GM13976 (cell line): ENCODE measurements at places on chromosomes 6 and 20.

GRCh38 chr6:8335896-8336295 lies 99.4 kb downstream of the SLC35B3 start:
- no peak for DNase-seq

DNA sequence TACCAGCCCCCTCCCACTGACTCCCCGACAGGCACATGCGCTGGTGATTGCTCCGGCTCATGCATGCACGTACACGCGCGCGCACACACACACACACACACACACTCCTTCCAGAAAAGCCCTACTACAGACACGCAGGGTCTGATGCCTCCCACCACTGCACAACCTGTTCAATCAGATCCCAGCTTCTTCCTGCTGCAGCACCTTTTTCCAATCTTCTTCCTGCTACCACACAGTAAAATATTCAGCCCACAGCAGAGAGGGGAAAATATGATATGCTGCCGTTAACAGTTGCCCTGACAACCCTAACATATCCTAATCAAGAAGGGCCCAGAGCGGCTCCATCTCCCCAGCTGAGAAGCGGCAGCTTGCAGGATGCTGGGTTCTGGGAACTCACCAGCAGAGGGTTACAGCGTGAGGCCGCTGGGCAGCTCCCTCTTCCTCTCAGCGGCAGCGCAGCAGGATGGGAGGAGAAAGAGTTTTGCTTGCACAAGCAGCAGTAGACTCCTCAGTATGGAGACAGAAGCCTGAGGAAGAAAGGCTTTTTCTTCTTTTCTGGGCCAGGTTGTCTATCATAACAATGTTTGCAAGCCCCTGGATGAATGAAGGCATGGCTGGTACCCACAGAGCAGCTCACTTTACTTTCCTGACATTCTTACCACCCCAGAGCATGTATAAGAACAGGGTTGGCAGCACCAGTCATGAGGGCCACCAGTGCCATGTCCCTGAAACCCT lies 23.9 kb downstream of the MAP7 start:
- peak; percentile 35 for DNase-seq

- DNase-seq, result no peak
Observed at GRCh38 chr20:3763671-3764601, 3.6 kb downstream of the ADISSP start.

DNA sequence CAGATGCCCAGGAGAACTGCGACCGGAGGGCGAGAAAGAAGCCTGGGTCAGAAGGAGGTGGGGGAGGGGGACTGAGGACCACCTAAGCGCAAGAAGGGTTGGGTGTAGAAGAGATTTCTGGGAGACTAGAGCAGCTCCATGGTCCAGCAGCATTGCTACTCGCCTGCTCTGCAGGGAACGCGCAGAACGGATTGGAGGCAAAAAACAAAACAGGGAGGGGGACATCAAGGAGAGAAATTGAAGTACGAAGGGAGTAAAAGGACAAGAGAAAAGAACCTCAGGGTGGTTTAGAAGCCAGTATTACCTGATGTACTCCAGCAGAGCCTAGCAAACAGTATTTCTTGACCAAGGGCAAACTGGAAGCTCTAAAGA lies 537 bp upstream of the GABBR1 start:
- no peak for DNase-seq

- DNase-seq, result peak; percentile 60
Observed at GRCh38 chr20:51966296-51966971, 164.1 kb upstream of the SALL4 start.

DNA sequence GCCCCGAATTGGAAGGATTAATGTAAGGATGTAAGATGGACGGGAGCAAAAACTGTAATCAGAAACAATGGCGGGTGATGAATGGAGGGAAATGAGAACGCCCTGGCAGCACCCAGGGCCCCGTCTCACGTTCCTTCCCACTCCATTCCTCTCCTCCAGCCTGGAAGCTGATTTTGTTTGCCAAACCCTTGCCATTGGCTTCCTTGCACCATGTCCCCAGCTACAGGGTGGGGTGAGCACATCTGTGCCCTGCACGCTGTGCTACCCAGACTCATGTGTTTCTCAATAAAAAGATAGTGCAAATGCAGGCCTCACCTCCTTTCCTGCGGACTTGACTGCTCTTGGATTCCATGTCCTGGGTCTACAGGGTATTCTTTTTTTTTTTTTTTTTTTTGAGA lies 26.7 kb downstream of the SCP2D1 start:
- DNase-seq, result no peak

GRCh38 chr6:2378891-2379652 lies 133.7 kb upstream of the GMDS start:
- no peak for DNase-seq

GRCh38 chr20:45934046-45934585 lies 367 bp upstream of the PCIF1 start:
- DNase-seq, result peak; percentile 73
